ENCODE measurements at places on chromosomes 7 and 10. TPM values are rescaled to one million over a fixed set of nuclear protein-coding genes. Genes with fewer than 3 reads are reported as not detected.

SPDYE3 gene
- not detected for total RNA-seq

CHCHD1 gene
- total RNA-seq, result 54.9 TPM

DNA sequence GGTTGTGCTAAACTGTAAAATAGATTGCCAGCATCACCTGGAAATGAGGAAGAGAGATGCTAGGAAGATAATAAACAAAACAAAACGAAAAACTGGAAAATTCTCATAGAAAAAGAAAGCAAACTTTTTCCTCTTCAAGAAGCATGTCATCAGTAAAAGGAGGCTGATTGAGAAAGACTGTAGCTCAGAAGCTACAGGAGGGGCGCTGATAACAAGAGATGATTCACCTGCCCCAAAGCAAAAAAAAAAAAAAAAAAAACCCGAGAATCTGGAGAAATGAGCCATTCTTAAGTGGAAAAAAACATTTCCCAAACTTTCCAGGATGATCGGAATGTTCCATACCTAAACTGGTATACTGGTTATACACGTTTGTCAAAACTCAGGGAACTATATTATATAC lies 130.5 kb upstream of the C1QL3 start:
- no peak overlapping the region for H3K27ac ChIP-seq
- DNase-seq, result no peak
- no peak overlapping the region for H3K4me3 ChIP-seq
- no peaks in the 10 kb centered on the region for H3K4me1 ChIP-seq
- no peaks in the 10 kb centered on the region for H3K36me3 ChIP-seq

DNA sequence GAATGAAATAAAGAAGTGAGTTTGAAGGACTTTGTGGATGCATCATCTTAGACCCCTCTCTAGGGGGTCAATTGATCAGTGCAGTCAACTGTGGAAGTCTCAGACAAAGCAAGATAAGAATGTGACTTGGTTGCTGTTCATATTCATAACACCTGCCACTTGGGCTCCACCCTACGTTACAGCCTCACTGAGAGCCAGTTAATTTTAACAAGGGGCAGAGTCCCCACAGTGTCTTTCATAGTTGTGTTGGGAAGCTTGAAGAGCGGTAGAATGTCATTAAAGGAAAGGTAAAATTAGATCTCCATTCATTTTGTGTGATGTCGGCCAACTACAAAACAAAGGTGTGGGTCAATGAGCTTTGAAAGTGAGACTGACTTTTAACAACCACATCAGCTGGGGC lies 442.1 kb upstream of the C7orf33 start:
- DNase-seq, result no peak
- no peaks in the 10 kb centered on the region for H3K4me1 ChIP-seq
- H3K27ac ChIP-seq, result no peak overlapping the region

DNA sequence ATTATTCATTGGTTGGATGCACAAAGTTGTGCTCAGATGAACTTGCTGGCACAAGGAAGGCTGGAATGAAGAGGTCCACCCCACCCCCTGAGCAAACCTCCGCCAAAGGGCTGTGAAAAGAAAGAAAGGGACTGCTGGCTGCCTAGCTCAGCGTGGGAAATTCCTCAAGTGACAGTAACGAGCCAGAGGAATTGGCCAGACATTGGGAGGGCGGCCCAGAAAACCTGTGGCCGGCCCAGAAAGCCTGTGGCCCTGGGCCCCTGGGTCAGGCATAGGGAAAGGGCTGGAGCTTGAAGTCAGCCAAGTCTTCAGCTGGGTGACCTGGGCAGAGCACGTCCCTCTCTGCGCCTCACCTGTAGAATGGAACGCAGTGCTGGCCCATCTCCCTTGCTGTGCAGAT lies 30.6 kb upstream of the CTBP2 start:
- no peak overlapping the region for H3K27ac ChIP-seq
- no peaks in the 10 kb centered on the region for H3K4me1 ChIP-seq
- H3K4me3 ChIP-seq, result no peak overlapping the region
- DNase-seq, result no peak

- H3K4me1 ChIP-seq, result peaks cover 46% of the 10 kb centered on the region
- H3K4me3 ChIP-seq, result no peak overlapping the region
- H3K27ac ChIP-seq, result no peak overlapping the region
- no peak for DNase-seq
- no peaks in the 10 kb centered on the region for H3K36me3 ChIP-seq
These were observed 22.3 kb downstream of the TTYH3 start for GRCh38 chr7:2654059-2654458.

DNA sequence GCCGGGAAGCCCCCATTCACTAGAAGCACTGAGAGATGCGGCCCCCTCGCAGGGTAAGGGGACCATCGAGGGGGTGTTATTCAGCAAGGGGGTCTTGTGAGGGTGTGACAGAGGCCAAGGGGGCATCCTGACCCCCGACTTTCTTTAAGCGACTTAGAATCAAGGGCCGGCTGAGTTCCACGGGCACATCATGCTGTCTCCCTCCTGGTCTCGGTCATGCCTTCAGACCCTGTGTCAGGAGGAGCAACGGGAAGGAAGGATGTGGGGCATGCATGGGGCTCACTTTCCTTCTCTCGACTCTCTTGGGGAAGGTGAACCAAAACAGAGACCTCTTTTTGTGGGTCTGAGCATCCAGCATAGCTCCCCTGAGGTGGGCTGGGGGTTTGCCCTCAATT lies 2.5 kb downstream of the ACSL5 start:
- no peak overlapping the region for H3K27ac ChIP-seq
- DNase-seq, result no peak
- H3K4me3 ChIP-seq, result no peak overlapping the region
- peaks cover 5% of the 10 kb centered on the region for H3K4me1 ChIP-seq
